ENCODE measurements at places on chromosomes 7 and 10.

DNA sequence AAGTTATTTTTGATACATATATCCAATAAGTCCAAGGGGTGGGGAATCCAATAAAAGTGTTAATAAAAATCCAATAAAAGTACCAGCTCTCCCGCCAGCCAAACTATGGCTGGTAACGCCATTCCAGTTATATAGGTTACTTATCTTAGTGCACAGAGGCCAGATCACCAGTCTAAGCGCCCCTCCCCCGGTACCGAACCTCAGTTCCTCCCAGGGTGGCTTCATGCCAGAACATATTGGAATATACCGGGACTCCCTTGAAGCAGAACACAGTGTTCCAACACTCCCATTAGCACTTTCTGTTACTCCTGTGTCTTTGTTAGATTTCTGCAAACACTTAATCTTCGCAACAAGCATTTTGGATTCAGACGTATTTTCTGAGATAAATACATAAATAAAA lies 7.5 kb downstream of the FBH1 start:
- DNase-seq = no peak

DNA sequence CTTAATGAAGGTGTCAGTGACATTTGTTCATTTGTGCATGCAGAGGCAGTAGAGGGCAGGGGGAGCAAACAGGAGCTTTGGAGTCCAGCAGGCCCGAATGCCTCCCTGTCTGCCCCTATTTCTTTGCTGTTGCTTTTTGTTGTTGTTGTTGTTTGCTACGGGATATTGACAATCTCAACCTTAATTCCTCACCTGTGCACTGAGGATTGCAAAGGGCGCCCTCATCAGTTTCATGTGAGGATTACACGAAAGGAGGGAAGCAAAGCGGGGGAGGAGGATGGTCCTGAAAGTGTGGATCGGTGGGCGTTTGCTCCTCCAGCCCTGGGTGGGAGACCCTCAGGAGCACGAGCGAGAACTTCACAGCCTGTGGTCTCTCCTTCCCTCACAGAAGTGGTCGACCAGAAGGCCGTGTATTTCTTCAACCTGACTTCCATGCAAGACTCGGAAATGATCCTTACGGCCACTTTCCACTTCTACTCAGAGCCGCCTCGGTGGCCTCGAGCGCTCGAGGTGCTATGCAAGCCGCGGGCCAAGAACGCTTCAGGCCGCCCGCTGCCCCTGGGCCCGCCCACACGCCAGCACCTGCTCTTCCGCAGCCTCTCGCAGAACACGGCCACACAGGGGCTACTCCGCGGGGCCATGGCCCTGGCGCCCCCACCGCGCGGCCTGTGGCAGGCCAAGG lies 9.6 kb downstream of the GDF10 start:
- no peak for DNase-seq

DNA sequence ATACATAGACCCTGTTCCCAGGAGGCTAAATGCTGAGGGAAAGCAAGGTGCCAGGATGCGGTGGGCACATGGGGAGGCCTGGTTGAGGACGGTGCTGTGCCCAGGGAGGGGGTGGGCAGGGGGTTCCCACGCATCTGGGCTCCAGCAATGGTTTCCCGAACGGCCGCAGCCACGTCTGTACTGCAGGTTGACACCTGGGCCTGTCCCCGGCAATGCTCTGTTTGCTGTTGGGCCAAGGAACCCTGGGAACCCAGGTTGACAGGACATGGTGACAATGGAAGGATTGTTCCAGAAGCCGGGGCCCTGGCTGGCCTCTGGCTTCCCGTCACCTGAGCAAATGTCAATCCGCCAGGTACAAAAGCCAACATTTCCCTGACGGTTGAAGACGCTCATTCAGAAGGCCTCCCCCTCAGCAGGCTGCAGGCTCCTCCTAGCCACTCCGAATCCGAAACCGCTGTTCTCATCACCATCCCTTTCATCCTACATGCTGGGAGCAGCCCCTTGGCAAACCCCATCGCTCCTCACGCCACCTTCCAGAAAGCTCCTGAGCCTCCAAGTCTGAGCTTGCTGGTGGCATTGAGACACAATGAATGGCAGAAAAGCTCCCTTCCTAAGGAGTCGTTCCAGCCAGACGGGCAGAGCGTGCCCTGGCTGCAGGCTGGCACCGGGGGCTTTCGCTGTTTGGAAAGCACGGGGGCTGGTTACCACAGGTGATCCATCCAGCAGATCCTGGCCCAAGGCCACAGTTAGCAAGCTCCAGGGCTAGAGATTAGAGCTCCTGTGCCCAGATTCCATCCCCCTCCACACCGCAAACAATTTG lies 31.2 kb downstream of the SPOCK2 start:
- no peak for DNase-seq

- DNase-seq = no peak
Observed at GRCh38 chr7:131488361-131488760, 68.1 kb downstream of the PODXL start.

GRCh38 chr7:51636503-51636902 lies 319.9 kb upstream of the COBL start:
- no peak for DNase-seq

DNA sequence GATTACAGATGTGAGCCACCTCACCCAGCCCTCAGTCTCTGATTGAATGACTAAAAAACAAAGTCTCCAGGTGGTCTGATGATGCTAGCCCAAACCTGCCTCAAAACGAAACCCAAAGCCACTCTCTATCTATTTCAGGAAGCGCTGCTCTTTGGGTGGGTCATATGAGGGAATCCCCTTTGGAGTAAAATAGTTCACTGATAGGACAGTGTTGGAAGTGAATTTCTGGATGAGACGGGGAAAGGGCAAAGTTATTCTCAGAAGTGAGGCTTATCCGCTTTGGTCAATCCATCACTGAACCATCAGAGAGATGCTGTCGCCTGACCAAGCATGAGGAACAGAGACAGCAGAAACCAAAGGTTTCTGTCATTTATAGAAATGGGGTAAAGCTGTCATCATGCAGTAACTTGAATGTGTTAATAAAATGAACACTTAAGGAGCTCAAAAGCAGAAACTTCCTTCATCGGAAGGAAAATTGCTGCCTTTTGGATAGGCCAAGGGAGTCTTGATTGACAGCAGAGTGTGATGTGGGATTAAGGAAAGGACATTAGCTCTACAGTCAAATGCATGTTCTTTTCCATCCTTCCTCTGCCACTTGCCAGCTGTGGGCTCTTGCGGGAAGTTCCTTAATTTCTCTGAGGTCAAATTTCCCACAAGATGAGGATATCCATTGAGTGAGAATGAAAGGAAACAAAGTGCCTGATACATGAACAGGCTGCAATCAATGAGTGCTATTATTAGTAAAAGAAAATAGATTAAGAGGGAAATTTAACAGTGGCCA lies 64.9 kb upstream of the C1QL3 start:
- DNase-seq = no peak

DNA sequence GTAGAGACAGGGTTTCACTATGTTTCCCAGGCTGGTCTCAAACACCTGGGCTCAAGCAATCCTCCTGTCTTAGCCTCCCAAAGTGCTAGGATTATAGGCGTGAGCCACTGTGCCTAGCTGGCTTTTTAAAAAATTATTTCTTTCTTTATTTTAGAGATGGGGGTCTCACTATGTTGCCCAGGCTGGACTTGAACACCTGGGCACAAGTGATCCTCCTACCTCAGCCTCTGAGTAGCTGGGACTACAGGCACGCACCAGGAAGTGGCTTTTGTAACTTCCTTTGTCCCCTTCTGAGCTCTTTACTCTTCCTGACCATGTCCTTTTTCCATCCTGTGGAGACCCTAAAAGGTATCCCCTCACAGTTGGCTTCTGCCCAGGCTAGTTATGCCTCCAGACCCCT lies 2.1 kb upstream of the MYOZ1 start:
- no peak for DNase-seq

DNA sequence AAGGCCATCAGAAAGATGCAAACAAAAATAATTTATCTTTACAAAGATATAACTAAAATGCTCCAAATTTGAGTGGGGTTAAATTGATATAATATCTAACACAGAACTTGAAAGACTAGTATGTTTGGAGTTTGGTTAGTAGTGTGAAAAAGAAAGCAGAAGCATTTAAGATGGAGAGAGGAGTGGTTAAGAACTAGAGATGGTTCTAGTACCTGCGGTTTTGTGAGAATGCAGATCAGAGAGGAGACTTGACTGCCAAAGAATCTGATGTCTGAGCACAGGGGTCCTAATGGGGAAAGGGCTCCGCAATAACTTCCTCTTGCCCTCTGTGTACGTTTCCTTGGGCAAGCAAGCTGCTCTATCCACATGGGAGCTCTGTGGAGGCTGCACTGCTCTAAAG lies 506.8 kb upstream of the COBL start:
- DNase-seq = no peak

DNA sequence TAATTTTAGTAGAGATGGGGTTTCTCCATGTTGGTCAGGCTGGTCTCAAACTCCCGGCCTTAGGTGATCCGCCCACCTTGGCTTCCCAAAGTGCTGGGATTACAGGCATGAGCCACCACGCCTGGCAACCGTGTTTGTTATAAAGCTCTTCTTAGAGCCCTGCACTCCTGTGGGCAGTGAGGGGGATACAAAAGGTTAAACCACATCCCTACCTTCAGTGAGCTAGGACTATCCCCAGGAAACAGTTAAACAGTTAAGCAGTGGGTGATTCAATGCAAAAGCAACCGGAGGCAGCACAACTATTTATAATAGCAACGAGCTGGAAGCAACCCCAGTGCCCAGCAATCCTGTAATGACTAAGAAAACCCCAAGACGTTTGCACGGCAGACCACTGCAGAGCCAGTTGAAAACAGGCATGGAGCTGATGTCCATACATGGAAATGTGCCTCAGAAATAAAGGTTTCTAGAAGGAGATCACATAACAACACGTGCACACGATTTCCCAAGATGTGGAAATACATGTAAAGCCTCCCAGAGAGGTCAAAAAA lies 107.2 kb upstream of the LYZL2 start:
- DNase-seq = no peak

GRCh38 chr7:12987238-12987637 lies 299.8 kb downstream of the ARL4A start:
- no peak for DNase-seq

DNA sequence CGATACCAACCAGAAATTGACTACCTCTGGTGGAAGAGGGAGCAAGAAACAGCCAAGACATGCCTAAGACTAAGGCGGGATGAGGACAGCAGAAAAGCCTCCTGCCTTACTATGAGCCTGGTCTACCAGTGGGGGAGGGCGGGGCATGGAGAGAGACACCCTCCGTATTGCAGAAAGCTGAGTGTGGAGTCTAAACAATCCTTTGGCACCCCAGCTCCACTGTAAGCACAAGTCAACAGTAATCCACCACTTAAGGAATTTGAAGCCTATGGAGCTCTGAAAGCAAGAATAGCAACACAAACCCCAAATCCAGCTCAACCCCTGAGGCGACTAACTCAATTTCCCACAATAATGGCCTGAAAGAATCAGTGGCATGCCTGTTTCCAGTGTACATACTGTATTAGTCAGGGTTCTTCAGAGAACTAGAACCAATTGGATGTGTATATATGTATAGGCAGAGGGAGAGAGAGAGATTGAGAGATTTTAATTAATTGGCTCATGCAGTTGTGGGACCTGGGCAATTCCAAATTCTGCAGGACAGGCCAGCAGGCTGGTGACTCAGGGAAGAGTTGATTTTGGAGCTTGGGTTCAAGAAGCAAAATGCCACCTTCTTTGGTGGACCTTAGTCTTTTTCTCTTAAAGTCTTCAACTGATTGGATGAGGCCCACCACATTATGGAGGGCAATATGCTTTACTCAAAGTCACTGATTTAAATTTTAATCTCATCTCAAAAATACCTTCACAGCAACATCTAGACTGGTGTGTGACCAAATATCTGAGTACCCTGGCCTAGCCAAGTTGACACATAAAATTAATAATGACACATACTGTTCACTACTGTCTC lies 13.5 kb downstream of the PPIF start:
- DNase-seq = no peak

DNA sequence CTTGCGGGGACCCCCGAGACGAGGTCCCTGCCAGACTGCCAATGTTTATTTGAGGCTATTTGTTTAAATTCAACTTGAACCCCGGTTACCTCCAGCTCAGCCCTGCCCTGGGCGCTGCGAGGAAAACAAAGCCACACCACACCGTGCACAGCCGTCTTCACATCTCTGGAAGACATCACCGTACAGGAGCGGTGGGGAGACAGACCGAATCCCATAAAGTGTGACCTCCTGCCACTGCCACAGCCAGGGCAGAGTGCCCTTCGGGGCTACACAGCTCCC lies 40.0 kb downstream of the PRKAG2 start:
- DNase-seq = no peak

DNA sequence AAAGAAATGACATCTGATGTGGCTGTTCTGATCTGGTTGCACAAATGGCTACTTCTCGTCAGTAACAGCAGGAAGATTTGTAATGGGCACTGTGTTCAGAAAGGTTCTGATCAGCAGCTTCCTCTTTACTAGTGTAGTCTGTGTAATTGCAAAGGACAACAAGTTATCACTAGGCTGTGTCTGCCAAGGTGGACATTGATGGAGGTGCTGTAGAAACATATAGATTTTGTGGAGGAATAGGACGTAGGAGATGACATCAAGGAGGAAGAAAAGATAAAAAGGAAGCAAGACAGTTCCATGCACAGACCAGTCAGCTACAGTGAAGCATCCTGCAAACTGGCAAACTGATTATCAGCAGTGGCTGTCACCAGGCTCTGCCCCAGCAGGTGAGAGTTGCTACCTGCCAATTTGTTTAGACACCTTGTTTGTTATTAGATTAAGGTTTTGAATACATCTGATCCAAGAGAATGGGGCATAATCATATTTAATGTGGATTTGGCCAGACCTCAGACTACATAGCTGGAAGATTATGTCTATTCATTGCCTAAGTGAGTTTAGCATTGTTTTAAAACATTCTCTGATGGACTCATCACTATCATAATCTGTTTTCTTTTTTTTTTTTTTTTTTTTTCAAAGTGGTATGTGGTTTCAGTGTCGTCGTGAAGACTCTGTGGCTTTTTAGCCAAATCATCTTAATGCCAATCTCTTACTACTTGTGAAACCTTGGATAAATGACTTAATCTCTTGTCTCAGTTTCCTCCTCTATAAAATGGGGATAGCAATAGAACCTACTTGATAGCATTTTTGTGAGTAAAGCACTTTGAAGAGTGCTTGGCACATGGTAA lies 417.9 kb upstream of the LRGUK start:
- DNase-seq = no peak

DNA sequence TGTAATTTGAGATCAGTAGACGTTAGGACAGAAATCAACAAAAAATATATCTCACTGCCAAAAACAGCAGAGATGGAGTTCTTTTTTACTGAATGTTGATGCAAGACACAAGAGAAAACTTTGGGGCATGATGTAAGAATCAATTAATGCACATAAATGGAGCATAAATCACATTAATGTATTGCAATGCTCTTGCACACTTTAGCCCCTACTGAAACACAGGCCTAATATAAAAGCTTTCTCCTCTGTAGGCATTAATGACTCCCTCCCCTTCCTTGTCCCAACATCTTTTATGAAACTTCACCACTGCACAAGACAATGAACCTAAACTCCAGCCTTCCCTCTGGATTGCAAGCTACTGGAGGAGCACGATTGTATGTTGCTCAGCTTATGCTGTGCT lies 58.8 kb downstream of the CACNA2D1 start:
- no peak for DNase-seq

Measured in left hindlimb (tissue), 1 donor.